ENCODE measurements at places on chromosomes 1 and 21.

GRCh38 chr1:118978914-118979701 is 9.0 kb downstream of the TBX15 start:
- DNase-seq = no peak

GRCh38 chr1:84078108-84078841 is 65.8 kb upstream of the PRKACB start:
- no peak for DNase-seq

GRCh38 chr1:227918736-227919135 is 29.0 kb downstream of the WNT9A start:
- DNase-seq = no peak

GRCh38 chr1:72221811-72222210 is 60.5 kb downstream of the NEGR1 start:
- no peak for DNase-seq

GRCh38 chr1:118960026-118960561 is 28.0 kb downstream of the TBX15 start:
- peak; percentile 75 for DNase-seq

- peak; percentile 74 for DNase-seq
These were observed 28.8 kb downstream of the SHISA4 start for GRCh38 chr1:201917362-201918033.

- DNase-seq = peak; percentile 3
These were observed 899 bp downstream of the OPRD1 start for GRCh38 chr1:28812669-28813468.

DNA sequence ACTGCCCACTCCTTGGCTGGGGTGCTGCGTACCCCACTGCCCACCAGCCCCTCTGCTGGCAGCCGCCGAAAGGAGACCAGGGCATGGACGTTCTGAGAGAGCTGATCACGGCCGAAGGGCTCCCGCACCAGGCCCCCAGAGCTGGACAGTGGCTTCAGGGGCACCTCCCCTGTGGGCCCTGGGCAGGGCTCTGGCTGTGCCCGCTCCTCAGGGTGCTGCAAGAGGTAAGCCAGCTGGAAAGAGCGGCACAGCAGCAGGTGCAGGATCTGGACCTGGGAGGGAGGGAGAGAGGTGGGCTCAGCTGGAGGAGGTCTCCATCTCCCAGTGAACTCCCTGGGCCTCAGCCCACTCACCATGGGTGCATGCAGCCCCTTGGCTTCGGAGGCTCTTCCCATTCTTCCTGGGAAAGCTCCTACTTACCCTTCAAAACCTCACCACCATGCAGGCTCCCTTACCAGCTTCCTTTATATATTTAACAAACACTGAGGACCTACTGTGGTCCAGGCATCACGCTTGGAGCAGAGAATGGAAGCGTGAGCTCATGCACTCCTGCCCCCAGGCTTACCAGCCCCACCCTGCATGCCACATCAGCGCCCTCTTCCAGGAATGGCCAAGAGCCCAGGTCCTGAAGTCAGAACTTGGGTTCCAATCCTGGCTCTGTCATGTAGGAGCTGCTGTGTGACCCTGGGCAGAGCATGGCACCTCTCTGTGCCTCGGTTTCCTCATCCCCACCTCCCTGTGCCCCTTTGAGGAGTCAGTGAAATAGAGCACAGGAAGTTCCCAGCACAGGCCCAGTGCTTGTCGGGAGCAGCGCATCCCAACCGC is 6.8 kb upstream of the KIF17 start:
- DNase-seq = no peak

- no peak for DNase-seq
These were observed 48.2 kb upstream of the ACTRT2 start for GRCh38 chr1:2972879-2973575.

- no peak for DNase-seq
These were observed 110.2 kb downstream of the MATN1 start for GRCh38 chr1:30613188-30613587.

DNA sequence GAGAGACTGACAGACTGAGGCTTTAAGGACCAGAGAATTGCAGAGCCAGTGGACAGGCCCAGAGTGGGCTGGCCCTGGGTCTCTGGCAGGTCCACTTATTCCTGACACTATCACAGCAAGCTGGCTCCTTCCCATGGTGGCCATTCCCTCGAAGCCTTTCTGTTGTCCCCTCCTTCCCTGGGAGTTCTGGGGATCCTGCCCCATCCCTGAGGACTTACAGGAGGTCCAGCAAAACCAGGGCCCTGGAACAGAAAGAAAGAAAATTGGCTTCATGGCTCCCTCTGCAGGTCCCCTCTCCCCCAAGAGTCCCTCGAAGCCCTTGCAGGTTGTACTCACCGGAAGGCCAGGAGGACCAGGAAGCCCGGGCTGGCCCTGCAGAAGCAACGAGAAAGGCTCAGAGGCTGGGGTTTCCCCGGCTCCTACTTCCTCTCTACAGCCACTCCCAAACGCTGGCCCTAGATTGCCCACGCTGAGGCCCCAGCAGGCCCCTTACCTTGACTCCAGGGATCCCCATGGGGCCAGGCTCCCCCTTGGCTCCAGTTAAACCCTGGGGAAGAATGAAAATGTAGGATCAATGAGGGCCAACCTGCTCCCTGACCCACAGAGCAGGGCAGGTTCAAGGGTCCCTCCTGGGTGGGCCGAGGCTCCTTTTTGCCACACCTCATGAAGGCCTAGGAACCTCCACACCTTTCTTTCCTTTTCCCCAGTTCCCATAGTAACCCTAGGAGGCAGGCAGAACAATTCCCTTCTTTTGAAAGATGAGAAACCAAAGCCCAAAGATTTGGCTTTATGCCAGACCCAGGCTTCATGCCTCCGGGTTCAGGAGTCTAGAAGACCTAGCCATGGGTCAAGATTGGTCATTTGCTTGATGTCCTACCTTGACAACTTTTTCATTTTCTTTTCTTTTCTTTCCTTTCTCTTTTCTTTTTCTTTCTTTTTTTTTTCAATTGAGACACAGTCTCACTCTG is 4.6 kb downstream of the COL9A2 start:
- DNase-seq = no peak

- DNase-seq = no peak
These were observed 9.1 kb upstream of the LUZP1 start for GRCh38 chr1:23177438-23178380.
